K562 (cell line): ENCODE measurements at places on chromosomes 16 and 17. TPM values are rescaled to one million over a fixed set of nuclear protein-coding genes. Genes with fewer than 3 reads are reported as not detected.

DNA sequence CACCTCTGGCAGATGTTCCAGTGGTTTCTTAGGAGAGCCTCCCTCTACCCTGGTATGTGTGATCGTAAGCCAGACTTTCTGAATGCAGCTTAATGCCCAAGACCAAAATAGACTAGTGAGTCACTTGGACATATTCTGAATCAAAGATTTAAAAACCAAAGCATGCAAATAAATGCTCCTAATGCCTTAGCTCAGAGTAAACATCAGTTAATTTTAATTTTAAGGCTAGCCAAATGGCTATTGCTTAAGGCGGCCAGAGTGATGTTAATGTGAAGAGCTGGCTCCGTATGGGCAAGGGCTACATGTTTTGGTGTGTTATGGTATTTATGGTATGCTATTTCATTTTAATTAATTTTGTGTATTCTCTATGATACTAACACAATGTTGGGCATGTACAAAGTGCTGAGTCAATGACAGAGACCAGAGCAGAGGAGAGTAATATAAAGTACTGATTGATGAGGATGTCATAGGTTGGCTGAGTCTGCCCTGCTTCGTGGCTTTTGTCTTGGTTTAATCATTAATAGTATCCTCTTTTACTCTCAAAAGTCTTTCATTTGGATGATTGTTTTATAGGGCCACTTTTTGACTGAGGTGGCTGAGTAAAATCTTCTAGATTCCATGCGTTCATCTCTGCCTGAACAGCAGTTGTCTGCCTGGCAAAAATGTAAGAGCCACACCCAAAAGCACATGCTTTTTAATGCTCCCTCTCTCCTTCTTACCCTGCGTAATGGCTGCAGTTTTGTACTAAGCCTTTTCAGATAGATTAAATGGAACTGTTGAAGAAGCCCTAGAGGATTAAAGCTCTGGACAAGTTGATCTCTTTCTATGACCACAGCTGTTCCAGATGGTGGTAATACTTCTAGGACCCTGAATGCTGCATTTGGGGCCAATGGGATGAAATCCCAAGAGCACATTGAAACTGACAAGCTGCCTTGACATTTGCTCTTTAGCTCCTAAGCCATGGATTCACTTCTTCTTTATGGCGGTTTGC, 59.6 kb downstream of the MAP2K6 start:
- H3K4me1 ChIP-seq = no peaks in the 10 kb centered on the region
- no peak for DNase-seq
- H3K27ac ChIP-seq = no peak overlapping the region
- no peaks in the 10 kb centered on the region for H3K36me3 ChIP-seq
- no peak overlapping the region for H3K4me3 ChIP-seq
- 0 out of 2 replicates have a peak, but pooled peaks cover 3% of the 10 kb centered on the region for H3K27me3 ChIP-seq

- no peak overlapping the region for H3K4me3 ChIP-seq
- DNase-seq = no peak
- peaks cover 45% of the 10 kb centered on the region for H3K27me3 ChIP-seq
- H3K27ac ChIP-seq = no peak overlapping the region
- no peaks in the 10 kb centered on the region for H3K36me3 ChIP-seq
Observed at GRCh38 chr16:12526515-12526914, 277.2 kb downstream of the CPPED1 start.

DNA sequence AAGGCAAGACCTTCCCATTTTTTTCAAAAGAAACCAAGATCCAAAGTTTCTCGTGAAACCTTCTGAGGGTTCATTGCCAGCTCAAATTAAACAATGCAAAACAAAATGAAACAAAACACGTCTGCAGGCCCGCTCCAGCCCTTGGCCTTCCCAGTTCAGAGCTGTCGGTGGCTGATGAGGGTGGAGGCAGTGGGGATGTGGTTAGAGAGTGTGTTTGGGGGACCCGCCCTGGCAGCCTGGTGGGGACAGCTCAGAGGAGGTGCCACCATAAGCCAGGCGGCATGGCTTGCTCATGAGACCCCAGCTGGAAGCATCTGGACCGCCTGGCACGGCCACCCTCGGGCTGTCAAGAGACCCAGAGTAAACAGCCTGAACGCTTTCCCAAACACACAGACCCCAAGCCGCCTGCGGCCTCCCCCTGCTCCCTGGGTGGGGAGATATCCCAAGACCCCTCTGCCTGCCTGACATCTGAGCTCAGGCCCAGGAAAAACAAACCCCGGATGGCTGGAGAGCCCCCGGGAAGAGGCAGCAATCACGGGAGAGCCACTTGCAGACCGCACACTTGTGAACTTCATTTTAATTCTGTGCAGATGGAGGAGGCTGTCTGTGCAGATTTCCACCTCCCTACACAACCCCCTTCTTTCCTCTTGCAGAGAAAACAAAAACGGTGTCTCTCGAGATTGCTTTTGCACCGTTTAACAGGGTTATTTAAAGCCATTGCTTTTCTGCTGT, 35.4 kb upstream of the LITAF start:
- no peak for DNase-seq
- H3K36me3 ChIP-seq = no peaks in the 10 kb centered on the region
- peaks cover 14% of the 10 kb centered on the region for H3K4me1 ChIP-seq

DNA sequence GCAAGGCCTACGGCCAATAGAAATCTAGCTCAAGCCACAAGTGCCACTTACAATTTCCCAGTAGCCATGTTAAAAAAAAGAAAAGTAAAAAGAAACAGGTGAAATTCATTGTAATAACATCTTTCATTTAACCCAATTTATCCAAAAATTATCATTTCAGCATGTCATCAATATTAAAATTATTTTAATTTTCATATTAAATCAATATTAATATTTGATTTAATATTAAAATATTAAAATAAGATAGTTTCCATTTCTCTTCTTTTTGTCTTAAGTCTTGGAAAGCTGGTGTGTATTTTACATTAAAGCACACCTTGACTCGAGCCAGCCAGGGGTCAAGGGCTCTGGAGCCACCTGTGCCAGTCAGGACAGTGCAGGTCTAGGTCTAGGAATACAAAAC, 12.7 kb upstream of the C16orf74 start:
- H3K27me3 ChIP-seq = peaks cover 66% of the 10 kb centered on the region
- no peak overlapping the region for H3K4me3 ChIP-seq
- no peak overlapping the region for H3K27ac ChIP-seq
- H3K4me1 ChIP-seq = peaks cover 14% of the 10 kb centered on the region
- H3K36me3 ChIP-seq = no peaks in the 10 kb centered on the region

TP53TG3F gene
- 0.84 and 1.2 TPM in 2 replicates for total RNA-seq

DNA sequence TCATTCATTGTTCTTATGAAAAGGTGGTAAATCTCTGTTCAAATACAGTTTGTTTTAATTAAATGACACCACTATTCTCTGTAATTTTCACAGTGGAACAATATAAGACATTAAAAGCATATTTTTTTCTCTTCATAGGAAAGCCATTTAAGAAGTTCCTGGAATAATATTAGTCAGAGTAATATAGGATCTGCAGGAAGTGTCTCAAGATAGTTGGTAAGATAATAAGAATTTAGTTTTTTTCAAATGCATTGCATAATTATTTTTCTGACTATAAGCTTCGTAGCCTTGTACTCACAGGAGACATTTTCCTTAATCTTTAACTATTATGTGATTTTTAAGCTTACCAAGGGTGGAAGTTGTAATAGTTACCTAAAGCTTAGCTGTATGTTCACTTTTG, 16.9 kb downstream of the STXBP4 start:
- no peak overlapping the region for H3K4me3 ChIP-seq
- H3K27ac ChIP-seq = no peak overlapping the region
- no peaks in the 10 kb centered on the region for H3K27me3 ChIP-seq
- peaks cover 13% of the 10 kb centered on the region for H3K36me3 ChIP-seq

DNA sequence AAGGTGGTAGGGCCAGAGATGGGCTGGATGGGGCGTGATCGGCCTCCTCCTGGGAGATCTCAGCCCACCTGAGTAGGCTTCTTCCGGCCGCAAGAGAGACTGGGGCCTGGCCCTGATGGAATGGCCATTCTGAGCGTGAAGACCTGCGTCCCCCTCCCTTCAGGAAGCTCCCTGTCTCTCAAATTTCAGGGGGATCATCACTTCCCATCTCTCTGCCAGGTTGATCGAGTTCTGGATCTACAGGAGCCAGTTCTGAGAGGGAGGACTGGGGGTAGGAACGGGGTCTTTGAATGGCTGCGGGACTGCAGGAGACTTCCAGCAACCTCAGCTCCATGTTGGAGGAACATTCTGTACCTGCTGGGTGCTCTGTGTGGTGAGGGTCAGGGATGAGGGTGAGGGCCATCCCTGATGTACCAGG, 9.3 kb upstream of the GSDMA start:
- peak overlapping the region; percentile 41 for H3K4me3 ChIP-seq
- peak overlapping the region; percentile 51; the same call in 1 of the 3 replicates for H3K27ac ChIP-seq
- DNase-seq = no peak
- H3K4me1 ChIP-seq = peaks cover 13% of the 10 kb centered on the region; the same call in 2 of the 3 replicates

DNA sequence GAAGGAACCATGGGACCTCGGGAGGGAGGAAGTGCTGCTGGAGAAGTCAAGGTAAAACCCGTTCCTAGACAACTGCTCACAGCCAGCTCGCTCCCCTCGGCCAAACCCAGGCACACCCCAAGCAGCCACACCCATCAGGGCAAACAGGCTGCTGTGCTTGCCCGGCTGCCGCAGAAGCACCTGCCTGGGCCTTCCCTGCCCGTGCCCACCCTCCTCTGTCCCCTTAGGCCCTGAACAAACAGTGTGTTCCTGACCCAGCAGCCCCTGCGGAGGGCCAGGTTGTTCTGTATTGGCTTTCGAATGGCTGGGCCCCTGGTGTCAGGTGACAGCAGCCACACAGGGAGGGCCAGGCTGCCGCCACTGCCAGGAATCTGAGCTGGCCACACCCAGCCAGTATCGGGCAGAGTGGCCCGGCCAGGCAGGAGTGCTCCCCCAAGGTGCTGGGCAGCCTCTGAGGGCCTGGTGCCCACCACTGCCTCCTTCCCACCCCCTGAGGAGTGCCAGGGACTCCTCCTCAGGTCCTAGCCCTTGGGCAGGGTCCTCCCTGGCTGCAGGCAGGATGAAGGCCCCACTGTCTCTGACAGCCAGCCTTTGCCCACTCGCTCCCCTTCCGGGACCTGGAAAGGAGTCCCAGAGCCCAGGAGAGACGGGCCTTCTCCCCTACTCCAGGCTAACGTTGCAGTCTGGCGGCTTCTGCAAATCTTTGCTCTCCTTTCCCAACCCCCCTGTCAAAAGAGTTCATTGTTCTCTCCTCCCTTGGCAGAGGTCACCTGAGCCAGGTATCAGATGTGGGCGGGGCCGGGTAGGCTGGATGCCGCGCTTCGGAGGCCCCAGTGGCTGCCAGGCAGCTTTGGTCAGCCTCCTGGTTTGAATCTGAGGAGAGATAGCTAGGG, 24.0 kb downstream of the LLGL2 start:
- no peaks in the 10 kb centered on the region; the same call in 1 of the 3 replicates for H3K4me1 ChIP-seq
- DNase-seq = no peak
- H3K36me3 ChIP-seq = no peaks in the 10 kb centered on the region
- no peaks in the 10 kb centered on the region for H3K27me3 ChIP-seq

TMED6 gene
- 0.51 TPM in 1 of 2 replicates, not detected in the other for total RNA-seq

DNA sequence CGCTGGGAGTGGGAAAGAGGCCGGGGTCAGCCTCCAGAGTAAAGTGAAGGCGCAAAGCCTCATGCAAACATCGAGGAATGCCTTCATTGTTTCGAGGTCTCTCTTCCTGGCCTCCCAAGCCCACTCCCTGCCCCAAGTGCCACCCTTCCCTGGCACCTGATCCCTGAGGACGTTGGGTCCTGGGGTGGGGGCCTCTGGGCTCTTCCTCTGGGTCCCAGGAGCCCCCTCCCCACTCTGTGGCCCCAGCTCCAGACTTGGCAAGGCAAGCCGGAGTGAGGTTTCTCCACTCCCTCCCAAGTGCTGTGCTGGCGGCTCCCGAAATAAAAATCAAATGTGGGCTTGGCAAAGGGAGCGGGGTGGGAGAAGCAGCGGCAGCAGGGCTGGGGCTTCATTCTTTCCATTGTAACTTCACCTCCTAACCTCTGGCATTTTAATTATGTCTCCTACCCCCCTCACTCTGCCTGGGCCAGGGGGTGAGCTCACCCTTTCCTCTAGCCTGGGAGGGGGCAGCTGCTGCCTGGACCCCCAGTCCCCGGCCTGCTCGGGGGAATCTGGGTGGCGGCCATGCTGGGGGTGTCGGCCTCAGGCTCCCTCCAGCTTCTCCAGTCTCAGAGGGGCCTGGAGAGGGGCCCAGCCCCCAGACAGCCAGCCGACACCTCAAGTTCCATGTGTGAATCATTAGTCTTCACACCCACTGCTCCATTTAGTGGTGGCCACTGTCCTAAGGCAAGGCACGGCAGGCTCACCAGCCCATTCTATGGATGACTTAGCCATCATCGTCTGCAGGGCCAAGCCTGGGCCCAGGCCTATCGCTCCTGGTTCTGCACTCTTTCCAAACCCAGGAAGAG, 14.6 kb upstream of the TMEM92 start:
- H3K27ac ChIP-seq = no peak overlapping the region
- H3K36me3 ChIP-seq = no peaks in the 10 kb centered on the region
- peaks cover 32% of the 10 kb centered on the region for H3K4me1 ChIP-seq
- peak; percentile 4 for DNase-seq
- peaks cover 42% of the 10 kb centered on the region for H3K27me3 ChIP-seq
- H3K4me3 ChIP-seq = no peak overlapping the region

- H3K36me3 ChIP-seq = no peaks in the 10 kb centered on the region
- H3K4me3 ChIP-seq = no peak overlapping the region
- peaks cover 12% of the 10 kb centered on the region for H3K4me1 ChIP-seq
- H3K27ac ChIP-seq = no peak overlapping the region
Observed at GRCh38 chr16:25219070-25219737, 2.5 kb downstream of the AQP8 start.

GRCh38 chr17:29240477-29240876, 6.2 kb upstream of the CRYBA1 start:
- peaks cover 13% of the 10 kb centered on the region; the same call in 2 of the 3 replicates for H3K4me1 ChIP-seq
- no peak overlapping the region for H3K4me3 ChIP-seq
- no peaks in the 10 kb centered on the region for H3K27me3 ChIP-seq
- no peak overlapping the region for H3K27ac ChIP-seq
- no peaks in the 10 kb centered on the region for H3K36me3 ChIP-seq
- DNase-seq = no peak

HBA2 gene
- 443 and 467 TPM in 2 replicates for total RNA-seq
